NCI-H460 (cell line): ENCODE measurements at places on chromosomes 5 and 9. TPM values are rescaled to one million over a fixed set of nuclear protein-coding genes. Genes with fewer than 3 reads are reported as not detected.

- no peak for DNase-seq
Observed at GRCh38 chr5:91983869-91984268, 600.8 kb upstream of the ARRDC3 start.

DNA sequence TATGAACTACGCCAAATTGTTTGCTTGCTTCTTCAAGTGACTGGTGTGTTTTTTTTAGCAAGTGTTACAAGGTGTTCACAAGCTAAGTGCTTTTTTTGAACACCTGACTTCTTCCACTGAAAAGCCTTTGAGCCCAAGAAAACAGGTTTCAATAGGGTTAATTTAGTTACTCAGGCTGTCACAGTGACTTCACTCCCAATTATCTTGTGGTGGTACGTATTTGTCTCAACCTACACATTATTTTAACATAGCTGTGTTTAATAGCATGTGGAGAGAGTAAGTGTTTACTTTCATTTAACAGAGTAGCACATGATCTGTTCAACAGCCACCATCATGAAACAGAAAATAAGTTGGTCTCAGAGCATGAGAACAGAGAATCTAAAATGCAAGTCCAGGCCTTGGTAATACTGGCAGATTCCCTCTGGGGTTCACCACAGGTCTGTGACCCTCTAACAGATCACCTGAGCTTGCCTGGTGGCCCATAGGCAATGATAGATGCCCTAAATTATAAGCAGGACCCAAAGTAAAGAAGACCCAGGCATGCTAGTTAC is 267.7 kb upstream of the SMARCA2 start:
- no peak for DNase-seq

The FOXD4L3 gene
- not detected in 2 replicates for total RNA-seq

The IFNK gene
- total RNA-seq, result not detected in 2 replicates

The PROB1 gene
- 1.5 and 1.8 TPM in 2 replicates for total RNA-seq

DNA sequence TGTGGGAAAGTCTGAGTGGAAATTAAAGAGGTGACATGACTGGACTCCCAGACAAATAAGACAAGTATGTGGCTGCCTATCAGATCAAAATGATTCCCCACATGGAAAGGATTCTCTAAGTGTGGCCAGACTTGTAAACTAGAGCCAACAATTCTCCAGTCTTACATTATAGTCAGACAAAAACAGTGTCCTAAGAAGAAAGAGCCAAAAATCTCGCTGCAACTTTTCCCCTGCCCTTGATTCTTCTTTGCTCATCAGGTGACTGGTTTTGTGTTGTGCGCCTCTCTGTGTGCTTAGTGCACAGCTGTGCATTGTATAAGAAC is 164.2 kb upstream of the TARS1 start:
- DNase-seq, result no peak

- no peak for DNase-seq
Observed at GRCh38 chr5:42876375-42876844, 64.7 kb upstream of the SELENOP start.

- peak; percentile 54 for DNase-seq
Observed at GRCh38 chr5:23820765-23821471, 313.5 kb downstream of the PRDM9 start.

- no peak for DNase-seq
Observed at GRCh38 chr9:107251756-107252322, 31.2 kb upstream of the RAD23B start.

The CCDC112 gene
- total RNA-seq, result 10.9 and 13.0 TPM in 2 replicates

- no peak for DNase-seq
Observed at GRCh38 chr9:77896938-77897667, 134.5 kb downstream of the GNAQ start.

The IL9 gene
- not detected in 2 replicates for total RNA-seq

The SOX30 gene
- total RNA-seq, result not detected in 2 replicates

- no peak for DNase-seq
Observed at GRCh38 chr5:57302643-57303042, 128.8 kb downstream of the GPBP1 start.

DNA sequence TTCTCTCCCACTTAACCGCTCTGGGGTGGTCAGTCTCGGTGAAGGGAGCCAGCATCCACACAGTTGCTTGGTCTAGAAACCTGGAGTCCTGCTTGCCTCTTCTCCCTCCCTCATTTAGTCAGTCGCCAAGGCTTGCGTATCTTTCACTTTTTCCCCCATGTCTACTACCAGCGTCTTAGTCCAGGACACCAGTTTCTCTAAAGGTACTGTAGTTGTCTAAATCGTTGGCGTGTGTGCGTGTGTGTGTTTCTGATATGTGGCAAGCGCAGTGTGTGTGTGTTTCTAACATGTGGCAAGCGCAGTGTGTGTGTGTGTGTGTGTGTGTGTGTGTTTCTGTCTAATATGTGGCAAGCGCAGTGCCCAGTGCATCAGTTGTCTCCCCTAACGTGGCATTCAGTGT is 641 bp downstream of the ATP6V1G1 start:
- no peak for DNase-seq

- no peak for DNase-seq
Observed at GRCh38 chr5:56433039-56433617, 200.0 kb upstream of the ANKRD55 start.

- no peak for DNase-seq
Observed at GRCh38 chr9:96505316-96505991, 55.5 kb downstream of the HABP4 start.

DNA sequence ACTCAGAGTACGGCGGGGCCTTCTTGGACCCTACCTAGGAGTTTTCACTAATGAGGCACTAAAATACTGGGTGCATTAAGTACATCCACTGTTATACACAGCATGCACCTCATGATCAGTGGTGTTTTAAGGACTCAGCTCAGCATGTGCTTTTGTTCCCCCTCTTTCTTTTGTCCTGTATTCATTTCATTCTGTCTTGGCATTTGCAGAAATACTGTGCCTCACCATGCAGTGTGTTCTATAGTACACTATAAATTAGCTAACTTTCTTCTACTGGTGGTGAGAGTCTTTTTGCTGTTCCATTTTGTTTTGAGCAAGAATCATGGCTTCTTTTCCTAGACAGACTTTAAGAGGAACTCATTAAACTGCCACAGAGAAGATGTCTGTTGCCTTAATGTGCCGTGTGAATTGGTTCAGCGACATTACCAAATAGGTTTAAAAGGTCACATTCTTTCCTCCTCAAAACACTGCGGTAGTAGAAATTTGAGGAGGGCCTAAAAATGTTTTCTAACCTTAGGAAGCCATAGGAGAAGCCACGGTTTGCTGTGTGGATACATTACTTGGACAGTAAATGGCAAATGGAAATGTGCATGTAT is 276.6 kb downstream of the MAST4 start:
- DNase-seq, result no peak

- no peak for DNase-seq
Observed at GRCh38 chr5:86780018-86780417, 162.3 kb downstream of the COX7C start.

DNA sequence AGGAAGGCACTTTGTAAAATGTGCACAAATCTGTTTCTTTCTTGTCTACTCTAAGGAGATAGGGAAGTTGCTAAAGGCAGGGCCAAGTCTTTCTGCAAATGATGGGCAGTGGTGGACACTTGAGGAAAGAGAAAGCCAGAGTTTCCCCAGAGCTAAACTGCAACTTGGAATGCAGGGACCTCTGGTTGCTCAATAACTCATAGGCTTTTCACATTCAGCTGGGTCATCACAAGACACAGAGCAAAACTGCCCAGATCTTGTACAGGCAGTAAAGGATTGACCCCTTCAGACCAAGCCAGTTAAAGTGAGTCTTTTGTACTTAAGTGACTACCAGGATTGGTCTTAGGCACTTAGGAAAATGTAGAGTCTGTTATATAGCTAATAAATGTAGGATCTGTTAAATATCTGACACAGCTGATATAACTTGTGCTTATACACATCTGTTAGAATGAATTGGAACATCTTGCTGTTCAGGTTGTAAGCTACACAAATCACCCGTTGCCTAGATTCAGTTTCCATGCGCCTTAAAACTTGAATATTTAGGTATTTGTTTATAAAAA is 13.5 kb upstream of the AGXT2 start:
- DNase-seq, result no peak

DNA sequence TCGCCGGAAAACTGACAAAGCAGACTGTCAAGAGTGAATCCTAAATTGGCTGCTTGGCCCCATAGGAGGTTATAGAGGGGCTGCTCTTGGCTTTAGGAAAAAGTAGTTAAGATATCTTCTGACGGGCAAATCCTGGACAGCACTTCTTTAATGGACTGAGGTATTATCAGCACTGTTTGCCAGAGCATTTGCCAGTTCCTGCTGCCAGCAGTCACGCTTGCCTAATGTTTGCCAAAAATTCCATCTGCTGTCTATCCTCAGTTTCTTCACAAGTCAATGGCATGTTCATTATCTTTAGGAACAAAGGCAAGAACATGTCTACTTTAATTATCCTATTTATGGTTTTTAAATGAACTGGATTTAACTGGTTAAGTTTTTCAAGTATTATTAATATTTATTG is 25.8 kb upstream of the SREK1 start:
- DNase-seq, result no peak

The RANBP3L gene
- 0.17 TPM in 1 of 2 replicates, not detected in the other for total RNA-seq

DNA sequence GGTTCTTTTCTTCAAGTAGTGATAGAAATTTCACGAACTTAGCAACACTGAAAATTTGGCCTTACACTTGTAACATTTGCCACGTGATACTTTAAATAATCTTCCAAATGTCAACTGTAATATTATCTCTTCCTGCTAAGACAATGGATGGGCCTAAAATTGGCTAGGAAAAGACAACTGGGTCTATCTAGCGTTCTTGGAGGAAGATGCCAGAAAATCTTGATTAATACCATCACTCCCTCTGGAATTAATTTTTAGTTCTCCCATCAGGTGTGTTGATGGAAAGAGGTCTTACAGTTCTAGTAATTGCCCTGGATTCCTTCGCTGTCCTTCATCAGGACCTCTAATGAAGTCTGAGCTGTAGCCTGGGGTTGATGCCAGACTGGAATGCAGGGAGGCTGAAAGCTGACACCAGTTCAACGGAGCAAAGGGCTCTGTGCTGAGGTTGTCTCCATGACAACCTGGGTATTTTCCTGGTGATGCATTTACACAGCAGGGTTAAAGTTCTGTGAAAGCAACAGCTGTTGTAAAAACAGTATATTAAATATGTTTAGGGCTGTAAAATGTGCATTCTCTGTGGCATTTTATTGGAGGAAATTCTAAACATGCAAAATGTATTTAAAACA is 92.3 kb downstream of the GAS1 start:
- no peak for DNase-seq

- no peak for DNase-seq
Observed at GRCh38 chr9:14830057-14830456, 80.2 kb downstream of the FREM1 start.

DNA sequence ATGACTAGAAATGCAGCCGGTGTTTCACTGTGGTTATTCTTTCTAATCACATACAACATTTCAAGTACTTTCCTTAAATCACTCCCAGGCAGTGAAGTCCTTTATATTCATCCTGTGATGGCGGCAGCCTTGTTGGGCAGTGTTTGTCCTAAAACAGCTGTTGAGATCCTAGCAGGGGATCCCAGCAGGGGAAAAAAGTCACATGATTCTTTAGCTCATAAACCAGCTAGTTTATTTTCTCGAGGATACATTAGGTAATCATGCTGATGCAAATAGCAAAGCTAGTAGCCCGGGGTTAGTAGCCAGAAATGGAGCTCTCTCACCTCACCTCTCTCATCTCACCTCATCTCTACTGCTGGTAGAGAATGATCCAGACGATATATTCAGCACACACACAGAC is 70.5 kb downstream of the FOXD1 start:
- DNase-seq, result no peak

GRCh38 chr5:14794583-14795230 is 76.9 kb downstream of the ANKH start:
- no peak for DNase-seq

- DNase-seq, result no peak
Observed at GRCh38 chr5:584216-584615, 27.9 kb upstream of the CEP72 start.

GRCh38 chr5:95936812-95937397 is 24.7 kb downstream of the ELL2 start:
- no peak for DNase-seq

The KIAA1958 gene
- total RNA-seq, result 6.6 and 7.1 TPM in 2 replicates

- DNase-seq, result no peak
Observed at GRCh38 chr5:124342027-124342471, 404.4 kb downstream of the ZNF608 start.

DNA sequence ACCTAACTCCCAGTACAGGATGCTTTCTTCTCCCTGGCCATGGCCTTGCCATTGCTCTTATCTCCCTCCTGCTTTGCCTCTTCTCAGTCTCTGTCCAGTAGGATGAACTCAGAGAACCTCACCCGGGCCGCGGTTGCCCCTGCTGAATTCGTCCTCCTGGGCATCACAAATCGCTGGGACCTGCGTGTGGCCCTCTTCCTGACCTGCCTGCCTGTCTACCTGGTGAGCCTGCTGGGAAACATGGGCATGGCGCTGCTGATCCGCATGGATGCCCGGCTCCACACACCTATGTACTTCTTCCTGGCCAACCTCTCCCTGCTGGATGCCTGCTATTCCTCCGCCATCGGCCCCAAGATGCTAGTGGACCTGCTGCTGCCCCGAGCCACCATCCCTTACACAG is at the start of gene OR5C1:
OR5C1 (plus strand) TSS at position 103 of the 400 bp plus-strand sequence; CDS start at position 103, 0 bp downstream.
- no peak for DNase-seq

GRCh38 chr9:116842658-116843057 is 155.6 kb downstream of the TRIM32 start:
- DNase-seq, result no peak

DNA sequence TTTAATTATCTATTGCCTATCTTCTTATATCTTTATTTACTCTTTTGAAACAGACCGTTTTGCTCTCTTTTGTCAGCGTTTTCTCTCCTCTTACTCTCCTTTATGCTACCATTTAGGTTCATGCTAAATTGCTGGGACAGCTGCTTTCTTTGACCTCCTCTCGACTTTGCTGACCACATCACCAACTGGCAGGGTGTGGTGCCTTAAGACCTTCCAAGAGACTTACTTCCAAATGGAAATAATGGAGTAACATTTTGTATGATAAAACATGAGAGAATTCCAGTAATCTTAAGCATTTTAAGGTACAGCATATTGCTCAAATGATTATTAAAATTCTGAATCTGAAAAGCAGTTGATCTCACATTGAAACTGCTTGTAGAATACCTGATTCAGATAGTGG is 71.5 kb upstream of the MEF2C start:
- DNase-seq, result no peak

GRCh38 chr9:5578698-5579085 is 50.2 kb upstream of the RIC1 start:
- no peak for DNase-seq

The CDH9 gene
- not detected in 2 replicates for total RNA-seq

DNA sequence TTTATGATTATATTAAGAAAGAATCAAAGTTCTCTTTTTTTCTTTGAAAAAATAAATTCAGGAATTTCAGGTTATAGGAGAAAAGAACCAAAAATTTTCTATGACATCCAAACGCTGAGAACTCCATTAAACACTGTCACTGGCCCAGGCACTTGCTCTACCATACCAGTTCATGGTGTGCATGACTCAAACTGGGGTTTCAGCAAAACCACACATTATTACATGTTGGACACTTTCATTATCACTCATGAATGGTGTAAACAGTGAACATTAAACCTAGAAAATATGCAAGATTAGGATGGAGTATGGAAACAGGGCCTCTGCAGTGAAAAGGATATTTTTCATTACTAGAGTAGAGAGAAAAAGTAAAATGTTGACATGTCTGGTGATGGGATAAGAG is 369.9 kb upstream of the FAM174A start:
- DNase-seq, result no peak

The SLC1A1 gene
- total RNA-seq, result 0.10 TPM in 1 of 2 replicates, not detected in the other

The PPP3R2 gene
- total RNA-seq, result not detected in 2 replicates

The SPINK1 gene
- not detected in 2 replicates for total RNA-seq

The CNTRL gene
- total RNA-seq, result 14.1 and 18.7 TPM in 2 replicates
